ENCODE measurements at places on chromosomes 12 and 14.
A peak's percentile ranks its signal among the peaks of the same experiment; 100 is the strongest.

DNA sequence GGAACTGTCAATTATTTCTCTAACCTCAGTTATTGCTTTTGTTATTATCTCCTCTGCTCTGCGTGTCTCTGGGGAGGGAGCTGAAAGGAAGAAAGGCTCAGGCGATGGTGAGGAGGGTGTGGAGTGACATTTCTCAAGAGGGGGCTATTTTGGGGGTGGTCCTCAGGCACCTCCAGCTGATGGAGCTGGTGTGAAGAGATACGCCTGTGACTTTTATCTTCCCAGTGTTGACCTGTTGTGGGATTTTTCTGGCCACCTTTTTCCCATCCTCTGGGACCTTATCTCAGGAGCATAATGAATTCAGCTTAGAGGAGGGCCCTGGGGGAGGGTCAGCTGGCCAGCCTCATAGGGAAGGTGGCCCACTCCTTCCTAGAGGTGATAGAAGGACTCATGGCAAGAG lies 26.4 kb downstream of the KCNA5 start:
- H3K4me3 ChIP-seq, result no peak overlapping the region
- no peaks in the 10 kb centered on the region for H3K4me1 ChIP-seq
- no peak for DNase-seq
- H3K27ac ChIP-seq, result no peak overlapping the region

- H3K4me1 ChIP-seq, result peaks cover 36% of the 10 kb centered on the region
- peaks cover 2% of the 10 kb centered on the region for H3K27me3 ChIP-seq
- H3K36me3 ChIP-seq, result no peaks in the 10 kb centered on the region
- no peak overlapping the region for H3K27ac ChIP-seq
- no peak for DNase-seq
Observed at GRCh38 chr12:51926718-51927117, 19.4 kb downstream of the ACVRL1 start.

DNA sequence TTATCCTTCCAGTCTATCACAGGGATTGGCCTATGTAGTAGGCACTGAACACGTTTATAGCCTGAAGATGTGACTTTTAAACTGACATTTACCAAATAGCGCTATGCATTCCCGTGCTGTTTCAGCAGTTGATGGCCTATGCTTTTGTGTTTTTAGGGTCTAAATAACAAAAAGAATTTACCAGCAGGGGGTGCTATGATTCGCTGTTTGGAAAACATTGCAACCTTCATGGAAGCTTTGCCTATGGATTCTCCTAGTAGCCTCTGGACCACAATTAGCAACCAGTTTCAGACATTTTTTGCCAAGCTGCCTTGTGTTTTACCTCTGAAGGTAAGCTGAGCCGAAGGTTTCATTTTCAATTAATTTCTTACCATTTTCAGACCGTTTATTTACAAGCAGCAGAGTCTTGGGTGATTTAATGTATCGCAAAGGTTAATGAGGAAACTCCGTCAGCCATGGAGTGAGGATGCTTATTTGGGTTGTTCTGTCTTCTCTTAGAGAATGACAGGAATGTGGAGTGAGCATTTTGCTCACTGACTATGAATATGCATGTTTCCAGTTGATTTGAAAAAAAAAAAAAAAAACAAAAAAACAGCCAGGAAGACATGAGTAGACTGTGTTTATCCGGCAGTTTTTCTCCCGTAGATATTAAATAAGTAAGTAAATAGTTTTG lies 133.1 kb downstream of the PRIMA1 start:
- no peaks in the 10 kb centered on the region for H3K4me1 ChIP-seq
- no peak overlapping the region for H3K4me3 ChIP-seq
- no peaks in the 10 kb centered on the region for H3K27me3 ChIP-seq
- H3K27ac ChIP-seq, result no peak overlapping the region
- no peaks in the 10 kb centered on the region for H3K36me3 ChIP-seq

GRCh38 chr12:129605666-129606065 lies 298.2 kb downstream of the TMEM132D start:
- no peak overlapping the region for H3K4me3 ChIP-seq
- peak; percentile 14 for DNase-seq
- H3K4me1 ChIP-seq, result peaks cover 11% of the 10 kb centered on the region

GRCh38 chr14:75527449-75528163 lies 5.3 kb downstream of the BATF start:
- no peaks in the 10 kb centered on the region for H3K36me3 ChIP-seq
- no peak overlapping the region for H3K4me3 ChIP-seq
- peaks cover 7% of the 10 kb centered on the region for H3K27me3 ChIP-seq
- peaks cover 3% of the 10 kb centered on the region for H3K4me1 ChIP-seq
- H3K27ac ChIP-seq, result no peak overlapping the region

Measured in muscle of leg (tissue), 16 donors.